ENCODE measurements at places on chromosomes 1 and 21.

DNA sequence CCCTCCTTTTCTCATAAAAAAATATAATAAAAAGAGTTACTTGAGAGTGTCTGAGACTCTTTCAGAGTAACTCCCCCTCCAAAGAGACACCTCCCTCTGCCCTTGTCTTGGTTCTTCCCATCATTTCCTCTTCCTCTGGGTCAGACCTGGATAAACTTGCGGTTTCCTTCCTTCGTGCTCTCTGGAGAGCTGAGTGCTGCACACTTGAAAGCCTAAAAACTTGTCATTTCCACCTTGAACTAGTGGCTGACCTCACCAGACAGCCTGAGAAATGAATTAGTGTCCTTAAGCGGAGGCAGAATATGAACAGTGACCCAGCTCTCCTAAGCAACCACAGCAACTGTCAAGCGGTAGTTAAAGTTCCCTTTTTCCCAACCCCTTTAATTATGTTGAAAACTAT lies 88.4 kb upstream of the PROX1 start:
- DNase-seq: peak; percentile 21

DNA sequence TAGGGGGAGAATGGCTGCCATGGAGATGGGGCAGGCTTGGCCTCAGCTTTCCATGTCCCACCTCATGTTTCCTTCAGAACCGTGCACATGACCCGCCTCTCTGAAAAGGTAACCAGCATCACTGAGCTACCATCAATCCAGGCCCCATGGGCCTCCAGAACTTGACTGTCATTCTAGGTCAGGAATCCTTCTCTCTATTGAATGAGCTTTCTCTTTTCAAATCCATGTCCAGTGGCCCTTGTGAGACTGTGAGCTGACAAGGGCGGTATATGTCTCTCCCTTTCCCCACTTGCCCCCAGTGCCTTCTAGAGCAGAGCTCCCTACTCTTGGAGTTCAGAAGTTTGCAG lies 4.4 kb downstream of the CSRP1 start:
- no peak for DNase-seq

DNA sequence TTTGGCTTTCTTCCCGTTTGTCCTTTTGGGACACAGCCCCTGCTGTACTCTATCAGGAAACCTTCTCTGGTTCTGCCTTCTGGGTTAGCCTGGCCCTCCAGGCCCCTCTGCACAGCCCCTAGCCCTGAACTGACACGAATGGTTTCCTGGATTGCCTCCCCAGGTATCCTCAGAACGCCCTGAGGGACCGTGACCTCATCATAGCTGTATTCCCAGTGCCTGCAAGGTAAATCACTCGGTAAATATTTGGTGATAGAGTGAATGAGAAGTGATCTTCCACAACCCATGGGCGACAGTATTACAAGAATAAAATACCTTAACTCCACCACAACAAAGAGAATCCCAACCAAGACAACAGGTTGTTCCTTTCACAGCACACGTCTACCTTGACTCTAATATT lies 637.2 kb downstream of the SMYD3 start:
- no peak for DNase-seq

- DNase-seq: no peak
Observed at GRCh38 chr1:108119500-108119899, 80.6 kb downstream of the SLC25A24 start.

GRCh38 chr1:81805537-81806431 lies 5.0 kb downstream of the ADGRL2 start:
- DNase-seq: no peak
